ENCODE measurements at places on chromosomes 4 and X.

DNA sequence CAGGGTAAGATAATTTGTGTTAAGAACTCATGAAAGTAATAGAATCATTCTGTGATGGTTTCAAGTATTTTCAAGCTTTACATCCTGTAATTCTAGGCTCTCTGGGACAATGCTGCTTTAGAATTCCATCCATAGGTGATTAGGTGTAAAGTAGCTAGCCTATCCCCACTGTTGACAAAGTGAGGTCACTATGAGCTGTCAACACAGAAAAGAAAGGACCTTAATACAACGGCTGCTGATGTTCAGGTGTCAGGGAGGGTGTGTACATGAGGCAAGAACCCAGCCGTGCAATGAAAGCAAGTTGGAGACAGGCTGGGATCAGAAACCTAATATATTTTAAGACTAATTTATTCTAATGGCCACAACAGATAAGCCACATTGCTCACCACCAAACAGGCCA lies 36.8 kb upstream of the SH3RF1 start:
- DNase-seq: no peak

DNA sequence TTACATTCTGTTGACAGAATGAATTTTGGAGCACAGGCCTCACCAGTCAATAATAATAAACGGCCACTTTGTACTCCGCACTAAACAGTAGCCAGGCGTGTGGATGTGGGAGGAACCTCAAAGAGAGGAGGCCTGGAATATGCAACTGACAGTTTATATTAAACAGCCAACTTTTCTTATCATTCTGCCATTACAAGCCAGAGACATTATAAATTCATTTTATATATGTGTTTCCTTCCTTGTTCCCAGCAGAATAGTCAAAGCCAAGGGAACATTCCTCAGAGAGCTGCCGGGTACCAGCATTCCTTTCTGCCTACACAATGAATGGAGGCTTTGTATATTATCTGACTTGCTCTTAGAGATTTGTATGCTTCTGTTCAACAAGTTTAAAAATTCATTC lies 436.5 kb upstream of the FTHL17 start:
- no peak for DNase-seq

GRCh38 chr4:95129821-95130311 lies 372.1 kb downstream of the BMPR1B start:
- no peak for DNase-seq

DNA sequence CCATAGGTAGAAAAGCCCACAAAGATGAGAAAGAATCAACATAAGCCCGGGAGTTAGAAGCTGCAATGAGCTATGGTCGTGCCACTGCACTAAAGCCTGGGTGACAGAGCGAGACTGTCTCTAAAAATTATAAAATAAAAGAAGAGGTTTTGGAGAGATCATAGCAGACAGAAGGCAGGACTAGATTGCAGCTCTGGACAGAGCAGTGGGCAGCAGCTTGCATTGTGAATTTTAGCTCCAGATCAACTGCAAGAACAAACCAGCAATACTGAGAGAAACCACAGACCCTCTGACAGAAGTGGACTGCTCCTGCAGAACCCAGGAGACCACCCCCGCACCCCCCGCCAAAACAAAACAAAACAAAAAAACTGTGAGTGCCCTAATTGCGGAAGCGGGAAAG lies 30.6 kb downstream of the SOWAHB start:
- DNase-seq: no peak

- DNase-seq: no peak
Observed at GRCh38 chr4:173398220-173398619, 696 bp downstream of the SCRG1 start.

- no peak for DNase-seq
Observed at GRCh38 chrX:43973249-43974099, at the start of gene NDP. TSS of gene NDP (minus strand) at chrX:43973390. CDS start at chrX:43958645, 14,745 bp downstream.

GRCh38 chr4:83890231-83890630 lies 354.3 kb downstream of the GPAT3 start:
- DNase-seq: no peak

GRCh38 chrX:154092371-154092770 lies 5.1 kb downstream of the MECP2 start:
- no peak for DNase-seq

DNA sequence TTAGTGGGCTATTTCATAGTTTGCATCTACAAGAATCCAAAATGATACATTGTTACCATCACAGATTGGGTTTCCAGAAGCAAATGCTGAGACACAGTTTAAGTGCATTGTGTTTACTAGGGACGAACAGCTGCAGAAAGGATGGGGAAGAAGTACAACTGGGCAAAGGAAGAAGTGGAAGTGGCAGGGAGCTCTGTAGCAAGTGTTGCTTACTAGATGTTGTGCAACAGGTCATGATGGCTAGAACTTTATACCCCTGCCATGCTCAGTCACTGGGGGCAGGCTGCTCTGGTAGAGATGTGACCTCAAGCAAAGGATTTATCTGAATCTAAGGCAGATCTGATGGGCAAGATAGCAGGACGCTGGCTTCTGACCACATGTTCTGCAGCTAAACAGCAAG lies 76.1 kb upstream of the EMCN start:
- no peak for DNase-seq

DNA sequence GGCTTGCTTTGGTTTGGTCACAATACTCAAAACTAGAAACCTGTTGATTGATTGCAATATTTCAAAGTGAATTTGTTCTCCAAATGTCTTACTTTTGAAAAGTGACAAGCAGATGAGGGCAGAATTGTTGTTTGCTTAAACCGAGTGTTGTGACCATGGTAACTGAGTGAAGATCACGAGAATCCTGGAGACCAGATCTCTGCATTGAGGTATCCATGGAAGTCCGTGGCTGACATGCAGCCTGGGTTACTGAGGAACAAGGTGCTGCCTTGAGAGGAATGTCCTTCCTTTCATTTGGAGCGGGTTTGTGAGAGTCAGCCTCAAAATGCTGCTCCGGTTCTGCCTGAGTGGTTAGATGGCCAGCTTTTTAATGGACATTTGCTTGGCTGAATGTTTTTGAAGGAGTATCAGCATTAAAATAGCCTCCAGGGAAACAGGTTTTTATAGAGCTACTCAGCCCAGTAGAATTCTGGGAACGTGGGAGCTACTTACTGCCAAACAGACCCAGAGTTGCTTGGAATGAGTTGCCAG lies 31.3 kb downstream of the NYX start:
- DNase-seq: no peak

DNA sequence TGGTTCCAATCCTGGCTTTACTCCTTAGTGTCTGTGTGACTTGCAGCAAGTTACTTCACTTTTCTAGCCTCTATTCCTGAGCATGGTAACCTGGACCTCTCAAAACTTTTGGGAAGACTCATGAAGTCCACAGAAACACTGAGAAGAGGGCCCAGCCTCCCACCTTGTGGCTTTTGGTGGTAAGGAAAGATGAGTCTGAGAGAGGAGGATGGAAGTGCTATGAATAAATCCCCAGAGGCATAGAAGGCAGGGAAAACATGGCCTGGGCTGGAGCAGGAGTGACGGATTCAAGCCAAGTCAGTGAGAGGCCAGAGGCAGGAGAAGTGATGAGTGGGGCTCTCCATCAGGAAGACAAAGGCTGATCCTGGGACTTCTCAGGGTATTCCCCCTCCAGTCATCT lies 10.9 kb upstream of the MAGEA4 start:
- no peak for DNase-seq

DNA sequence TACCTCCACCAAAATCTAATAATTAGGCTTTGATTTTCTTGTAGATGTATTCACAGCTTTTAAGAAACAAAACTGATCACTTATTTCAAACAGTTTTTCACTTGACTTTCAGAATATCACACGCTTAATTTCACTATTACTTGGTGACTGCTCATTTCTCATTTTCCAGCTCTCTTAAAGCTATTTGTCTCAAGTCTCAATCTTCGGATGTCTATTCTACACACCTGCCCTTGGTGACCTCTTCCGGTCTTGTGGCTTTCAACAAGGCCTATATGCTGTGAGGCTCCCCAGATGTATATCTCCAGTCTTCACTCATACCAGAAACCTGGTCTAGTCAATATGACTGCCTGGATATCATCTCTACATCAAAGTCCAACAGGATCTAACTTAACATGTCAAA lies 34.9 kb upstream of the ANXA10 start:
- DNase-seq: no peak

DNA sequence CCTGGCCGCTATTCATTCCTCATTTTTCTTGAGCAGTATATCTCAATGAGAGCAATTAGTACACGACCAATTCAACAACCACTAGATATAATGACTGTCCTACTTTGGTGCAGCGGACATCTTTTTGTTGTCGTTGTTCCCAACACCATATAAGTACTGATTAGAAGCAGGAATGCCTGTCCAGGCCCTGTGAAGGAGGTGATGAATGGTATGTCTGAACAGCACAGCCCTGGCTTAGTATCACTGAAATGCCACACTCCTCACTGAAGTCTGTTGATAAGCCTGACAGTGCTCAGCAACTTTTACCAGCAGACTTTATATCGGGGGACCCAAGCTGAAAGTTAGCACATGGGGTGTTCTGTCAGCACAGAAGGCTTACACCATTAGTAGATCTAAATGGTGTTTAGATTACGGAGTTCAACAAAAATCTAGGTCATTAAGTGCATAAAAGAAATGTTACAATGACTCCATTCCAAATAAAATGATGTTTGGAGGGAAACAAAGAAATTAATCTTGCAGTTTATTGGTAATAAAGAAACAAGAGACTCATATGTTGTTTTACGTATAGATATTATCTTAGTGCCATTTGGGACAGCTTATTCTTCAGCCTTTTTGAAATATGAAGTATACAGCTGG lies 228.3 kb upstream of the TTC29 start:
- DNase-seq: no peak

DNA sequence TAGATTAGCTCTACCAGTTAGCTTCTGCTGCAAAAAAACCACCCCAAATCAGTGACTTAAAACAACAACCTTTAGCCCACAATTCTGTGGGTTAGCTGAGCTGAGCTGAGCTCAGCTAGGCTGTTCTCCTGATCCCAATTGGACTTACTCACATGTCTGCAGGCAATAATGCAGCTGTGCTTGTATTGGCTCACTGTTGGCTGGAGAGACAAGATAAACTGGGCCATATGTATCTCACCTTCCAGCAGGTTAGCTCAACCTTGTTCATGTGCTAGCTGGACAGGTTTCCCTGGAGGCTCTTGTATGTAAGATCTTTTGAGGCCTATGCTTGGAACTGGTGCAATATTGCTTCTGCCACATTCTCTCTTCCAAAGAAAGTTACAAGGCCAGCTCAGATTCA lies 261.5 kb upstream of the ADGRL3 start:
- no peak for DNase-seq

DNA sequence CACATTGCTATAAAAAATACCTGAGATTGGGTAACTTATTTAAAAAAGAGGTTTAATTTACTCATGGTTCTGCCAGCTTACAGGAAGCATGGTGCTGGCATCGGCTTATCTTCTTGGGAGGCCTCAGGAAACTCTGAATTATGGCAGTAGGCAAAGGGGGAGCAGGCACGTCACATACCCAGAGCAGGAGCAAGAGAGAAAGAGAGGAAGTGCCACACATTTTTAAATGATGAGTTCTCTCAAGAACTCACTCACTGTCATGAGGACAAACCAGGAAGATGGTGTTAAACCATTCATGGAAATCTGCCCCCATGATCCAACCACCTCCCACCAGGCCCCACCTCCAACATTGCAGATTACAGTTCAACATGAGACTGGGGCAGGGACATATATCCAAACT lies 10.0 kb upstream of the AFF1 start:
- DNase-seq: no peak

GRCh38 chrX:1500701-1501624 lies 36.0 kb downstream of the P2RY8 start:
- DNase-seq: no peak

- no peak for DNase-seq
Observed at GRCh38 chr4:48375651-48376304, 34.4 kb downstream of the SLAIN2 start.

GRCh38 chrX:55026143-55026542 lies 4.6 kb downstream of the ALAS2 start:
- DNase-seq: no peak

DNA sequence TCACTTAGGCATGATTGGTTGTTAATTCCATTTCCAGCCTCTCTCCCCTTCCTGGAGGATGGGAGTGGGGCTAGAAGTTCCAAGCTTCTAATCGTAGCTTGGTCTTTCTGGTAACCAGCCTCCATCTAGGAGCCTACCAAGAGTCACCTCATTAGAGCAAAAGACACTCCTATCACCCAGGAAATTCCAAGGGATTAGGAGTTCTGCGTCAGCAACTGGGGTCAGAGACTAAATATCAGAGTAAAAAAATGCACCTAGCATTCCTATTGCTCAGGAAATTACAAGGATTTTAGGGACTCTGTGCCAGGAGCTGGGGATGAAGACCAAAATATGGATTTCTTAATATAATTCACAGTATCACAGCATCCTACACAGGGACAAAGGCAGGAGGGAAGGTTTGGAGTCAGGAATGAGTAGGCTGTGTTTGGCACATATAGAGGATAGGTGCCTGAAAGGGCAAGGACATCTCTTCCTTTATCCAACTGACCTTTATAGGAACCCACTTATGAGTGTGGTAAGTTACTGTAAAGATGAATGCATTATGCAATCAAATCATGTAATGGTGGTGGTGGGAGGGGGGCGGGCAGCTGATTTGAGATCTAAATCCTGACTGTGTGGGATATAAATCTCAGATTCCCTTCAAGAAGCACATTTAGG lies 30.5 kb upstream of the LIMCH1 start:
- no peak for DNase-seq

DNA sequence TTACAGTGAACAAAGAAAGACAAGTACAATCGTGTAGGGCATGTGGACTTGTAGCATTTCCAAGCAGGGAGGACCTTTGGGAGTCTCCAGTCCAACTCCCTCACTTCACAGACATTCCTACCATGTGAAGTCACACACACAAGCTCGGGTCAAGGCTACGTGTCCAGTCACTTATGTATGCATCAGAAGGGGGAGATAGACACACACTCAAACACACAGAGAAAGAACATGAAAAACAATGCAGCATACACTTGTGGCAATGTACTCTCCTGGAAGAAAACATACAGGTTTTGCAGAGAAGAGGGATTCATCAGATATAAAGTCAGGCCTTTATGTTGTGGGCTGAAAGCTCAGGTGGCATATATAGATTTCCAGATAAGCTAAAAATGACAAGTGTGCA lies 136.1 kb upstream of the MID1 start:
- DNase-seq: no peak
